RPMI8226 (cell line): ENCODE measurements at places on chromosomes 3 and 15.
A peak's percentile ranks its signal among the peaks of the same experiment; 100 is the strongest.

GRCh38 chr3:129453732-129454131, 13.7 kb downstream of the IFT122 start:
- no peak for DNase-seq

DNA sequence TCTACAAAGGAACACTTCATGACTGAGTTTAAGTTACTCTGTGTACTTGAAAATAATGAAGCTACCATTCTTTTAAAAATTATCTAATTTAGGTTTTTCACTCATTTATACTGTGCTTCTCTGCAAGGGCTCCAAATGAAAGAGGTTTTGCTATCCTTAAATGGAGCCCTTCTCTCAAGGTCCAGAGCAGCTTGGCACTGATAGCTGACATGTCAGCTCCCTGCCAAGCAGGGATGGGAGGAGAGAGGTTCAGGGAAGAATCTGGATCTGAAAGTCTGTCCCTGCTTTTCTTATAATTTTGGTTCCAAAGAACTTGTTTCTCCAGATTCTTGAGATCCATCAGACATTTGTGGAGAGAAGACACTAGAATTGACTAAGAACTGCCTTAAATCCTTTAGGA, 39.1 kb downstream of the MRPS11 start:
- no peak for DNase-seq

GRCh38 chr3:101972430-101973162, 123.3 kb downstream of the NFKBIZ start:
- no peak for DNase-seq

GRCh38 chr15:31353931-31354330, 27.3 kb downstream of the KLF13 start:
- no peak for DNase-seq

DNA sequence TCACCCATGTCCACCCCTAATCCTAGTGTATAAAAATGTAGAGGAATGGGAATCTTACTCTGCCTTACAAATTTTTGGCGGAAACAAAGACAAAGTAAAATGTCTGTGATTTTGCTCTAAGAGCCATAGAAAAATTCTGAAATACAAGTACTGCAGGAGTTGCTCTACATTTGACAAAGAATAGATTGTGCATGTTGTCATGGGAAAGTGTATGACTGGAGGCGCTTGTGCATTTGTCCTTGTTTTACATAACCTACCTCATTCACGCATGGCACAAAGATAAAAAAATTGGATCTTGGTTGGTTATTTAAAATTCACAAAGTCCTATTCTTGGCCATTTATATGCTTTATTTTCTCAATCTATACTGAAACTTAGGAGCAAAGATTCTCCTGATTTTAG, 2.0 kb upstream of the TUSC7 start:
- no peak for DNase-seq

GRCh38 chr3:73508330-73508954, 116.3 kb downstream of the PDZRN3 start:
- peak; percentile 60 for DNase-seq

DNA sequence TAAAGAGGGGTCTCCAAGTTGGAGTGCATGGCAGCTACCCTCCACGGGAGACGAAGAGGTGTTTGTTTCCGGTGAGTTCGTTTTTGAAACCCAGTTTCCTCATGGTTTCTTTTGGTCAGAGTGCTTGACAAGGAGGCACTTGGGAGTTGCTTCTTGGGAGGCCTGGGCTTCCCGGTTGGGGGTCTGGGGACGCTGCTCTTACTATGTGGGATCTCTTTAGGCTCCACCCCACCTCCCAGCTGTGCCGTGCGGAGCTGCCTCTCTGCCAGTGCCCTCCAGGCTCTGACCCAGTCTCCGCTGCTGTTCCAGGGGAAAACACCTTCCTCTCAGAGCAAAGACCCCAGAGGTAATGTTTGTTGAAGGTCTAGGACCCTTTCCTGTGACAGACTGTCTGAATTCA, 29.6 kb downstream of the KIF7 start:
- no peak for DNase-seq

DNA sequence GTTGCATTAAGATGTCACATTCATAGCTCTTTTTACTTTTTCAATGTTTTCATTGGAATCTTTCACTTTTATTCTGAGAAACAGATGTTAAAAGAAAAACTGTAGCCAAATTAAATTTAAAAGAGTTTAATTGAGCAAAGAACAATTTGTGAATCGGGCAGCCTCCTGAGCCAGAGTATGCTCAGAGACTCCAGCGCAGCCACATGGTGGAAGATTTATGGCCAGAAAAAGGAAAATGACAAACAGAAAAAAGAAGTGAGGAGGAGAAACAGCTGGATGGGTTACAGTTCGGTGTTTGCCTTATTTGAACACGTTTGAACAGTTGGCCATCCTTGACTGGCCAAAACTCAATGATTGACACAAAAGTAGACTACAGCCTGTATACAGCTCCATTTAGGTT, 33.8 kb upstream of the RAB11A start:
- DNase-seq = no peak

- no peak for DNase-seq
Observed at GRCh38 chr15:35460616-35461015, 85.3 kb downstream of the DPH6 start.

DNA sequence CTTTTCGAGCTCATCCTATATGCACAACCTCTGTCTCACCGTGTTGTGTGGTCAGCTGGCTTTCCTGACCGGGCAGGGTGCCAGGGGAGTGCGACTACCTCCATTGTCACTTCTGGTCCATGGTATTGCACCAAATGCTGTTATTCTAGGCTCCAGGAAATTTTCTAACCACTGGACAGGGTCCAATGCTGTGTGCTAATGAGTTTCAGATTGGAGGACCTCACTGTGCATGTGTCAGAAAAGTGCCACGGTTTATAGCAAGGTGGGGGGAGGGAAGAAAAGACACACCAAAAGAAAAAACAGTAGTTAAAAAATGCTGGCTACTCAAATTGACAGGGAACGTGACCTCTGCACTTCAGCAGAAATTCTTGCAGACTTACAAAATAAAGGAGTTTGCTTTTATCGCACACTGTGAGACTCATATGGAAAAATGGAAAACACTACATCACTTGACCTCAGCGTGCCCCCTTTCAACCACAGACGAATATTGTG, 480.1 kb downstream of the FOXP1 start:
- DNase-seq = peak; percentile 59

DNA sequence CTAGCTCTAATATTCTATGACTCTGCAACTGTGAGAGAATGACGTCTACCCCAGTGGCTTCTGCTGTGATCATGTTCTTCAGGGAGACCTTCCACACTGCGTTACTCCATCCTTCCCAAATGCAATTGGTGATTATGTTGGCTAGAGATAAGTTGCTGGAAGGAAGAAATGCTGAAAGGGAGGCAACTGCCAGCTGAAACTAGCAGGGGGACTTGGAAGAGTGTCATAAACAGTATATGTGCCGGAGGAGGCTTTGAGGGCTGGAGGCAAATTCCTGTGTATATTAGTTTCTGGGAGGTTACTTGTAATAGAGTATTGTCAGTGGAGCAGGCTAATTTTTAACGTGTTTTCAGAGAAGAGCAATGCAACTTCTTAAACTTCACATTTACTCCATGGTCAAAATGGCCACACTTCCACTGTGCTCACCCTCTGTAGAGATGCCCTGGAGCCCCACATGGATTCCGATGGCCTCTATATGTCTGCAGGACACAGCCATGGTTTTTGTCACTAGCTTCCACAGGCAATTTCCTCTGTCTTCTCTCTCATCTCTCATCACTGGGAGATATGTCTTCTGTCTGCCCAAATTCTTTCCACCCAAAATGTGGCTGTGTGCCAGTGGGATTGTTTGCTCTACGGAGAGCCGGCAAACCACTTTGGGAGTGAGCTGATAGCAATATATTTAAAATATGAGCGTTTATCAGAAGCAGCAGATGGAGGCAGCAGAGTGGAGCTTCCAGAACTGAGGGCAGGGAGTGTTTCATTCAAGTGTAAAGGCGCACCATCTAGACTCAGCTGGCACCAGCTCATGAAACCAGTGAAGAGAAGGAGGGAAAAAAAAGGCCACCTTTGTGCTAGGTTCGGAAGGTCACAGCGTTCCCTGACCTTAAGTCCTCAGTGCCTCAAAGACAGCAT, 13.3 kb upstream of the CD47 start:
- no peak for DNase-seq

DNA sequence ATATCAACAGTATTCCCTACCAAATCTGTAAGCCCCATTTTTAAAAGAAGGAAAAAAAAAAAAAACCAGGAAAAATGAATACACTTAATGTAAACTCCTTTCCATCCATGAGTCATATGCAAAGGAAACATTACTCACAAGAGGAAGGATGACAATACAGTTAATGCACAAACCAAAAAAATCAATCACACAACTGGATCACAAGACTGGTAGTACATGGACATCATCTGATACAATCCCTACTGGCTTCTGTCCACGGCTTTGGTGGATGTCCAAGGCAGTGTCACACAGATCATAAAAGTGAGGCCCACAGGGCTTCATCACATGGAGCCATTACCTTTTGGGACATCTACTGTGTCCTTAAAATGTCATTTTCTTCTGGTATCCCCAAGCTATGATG, 44.0 kb downstream of the SUCLG2 start:
- DNase-seq = no peak

DNA sequence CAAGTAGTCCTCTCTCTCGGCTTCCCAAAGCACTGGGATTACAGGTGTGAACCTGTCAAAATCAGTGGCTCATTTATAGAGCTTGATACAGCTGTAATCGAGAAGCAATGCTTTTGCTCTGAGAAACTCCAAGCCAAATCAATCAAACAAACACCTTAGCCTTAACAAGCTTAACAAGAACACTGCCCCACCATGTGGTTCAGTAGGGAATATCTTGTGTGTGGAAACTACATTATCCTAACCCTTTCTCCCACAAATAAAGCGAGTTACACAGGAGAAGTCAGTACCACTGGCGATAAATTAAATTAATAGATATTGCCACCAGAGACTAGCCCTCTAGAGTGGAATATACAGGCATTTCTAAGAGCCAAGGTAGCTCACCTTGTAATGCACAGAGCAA, 13.9 kb downstream of the CDAN1 start:
- DNase-seq = no peak

DNA sequence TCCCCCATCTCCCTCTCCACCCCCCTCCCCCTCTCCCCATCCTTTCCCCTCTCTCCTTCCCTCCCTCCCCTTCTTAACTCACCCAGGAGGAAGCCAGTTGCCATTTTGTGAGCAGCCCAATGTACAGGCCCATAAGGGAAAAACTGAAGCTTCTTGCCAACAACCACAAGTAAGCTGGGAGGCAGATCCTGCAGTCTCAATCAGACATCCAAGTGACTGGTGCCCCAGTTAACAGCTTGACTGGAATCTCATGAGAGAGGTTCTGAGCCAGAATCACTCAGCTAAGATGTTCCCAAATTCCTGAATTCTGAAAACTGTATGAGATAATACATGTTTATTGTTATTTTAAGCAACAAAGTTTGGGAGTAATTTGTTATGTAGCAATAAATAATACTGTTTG, 90.7 kb downstream of the C3orf70 start:
- no peak for DNase-seq

DNA sequence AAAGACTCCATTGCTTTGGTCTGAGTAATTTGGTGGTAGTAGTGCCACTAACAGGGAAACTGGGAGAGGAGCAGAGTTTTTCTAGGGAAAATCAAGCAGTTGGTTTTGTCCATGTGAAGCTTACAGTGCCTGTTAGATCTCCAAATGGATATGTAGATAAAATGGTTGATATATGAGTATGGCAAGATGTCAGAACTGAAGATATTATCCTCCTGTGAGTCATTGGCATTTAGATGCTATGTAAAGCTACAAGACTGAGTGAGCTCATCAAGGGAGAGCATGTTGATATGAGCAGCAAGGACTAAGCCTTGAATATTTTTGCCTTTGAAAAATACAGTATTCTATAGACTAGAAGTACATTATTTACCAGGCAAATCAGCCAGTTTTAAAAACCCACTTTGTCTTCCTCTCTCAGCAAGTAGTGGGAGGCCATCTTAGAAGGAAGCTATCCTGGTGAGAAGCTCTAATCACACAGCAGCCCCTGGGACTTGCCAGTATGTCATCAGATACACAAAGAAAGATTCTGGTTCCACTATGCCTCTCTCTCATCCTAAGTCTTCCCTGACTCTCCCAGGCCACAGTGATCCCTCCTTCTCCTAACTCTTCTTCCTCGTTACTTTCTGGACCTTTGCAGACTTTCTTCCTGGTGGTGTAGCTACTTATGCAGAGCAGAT, 77.4 kb upstream of the ANKRD28 start:
- DNase-seq = no peak

GRCh38 chr3:142215106-142215505, 10.3 kb downstream of the GK5 start:
- no peak for DNase-seq

GRCh38 chr3:155889952-155890351, 19.5 kb downstream of the GMPS start:
- no peak for DNase-seq

DNA sequence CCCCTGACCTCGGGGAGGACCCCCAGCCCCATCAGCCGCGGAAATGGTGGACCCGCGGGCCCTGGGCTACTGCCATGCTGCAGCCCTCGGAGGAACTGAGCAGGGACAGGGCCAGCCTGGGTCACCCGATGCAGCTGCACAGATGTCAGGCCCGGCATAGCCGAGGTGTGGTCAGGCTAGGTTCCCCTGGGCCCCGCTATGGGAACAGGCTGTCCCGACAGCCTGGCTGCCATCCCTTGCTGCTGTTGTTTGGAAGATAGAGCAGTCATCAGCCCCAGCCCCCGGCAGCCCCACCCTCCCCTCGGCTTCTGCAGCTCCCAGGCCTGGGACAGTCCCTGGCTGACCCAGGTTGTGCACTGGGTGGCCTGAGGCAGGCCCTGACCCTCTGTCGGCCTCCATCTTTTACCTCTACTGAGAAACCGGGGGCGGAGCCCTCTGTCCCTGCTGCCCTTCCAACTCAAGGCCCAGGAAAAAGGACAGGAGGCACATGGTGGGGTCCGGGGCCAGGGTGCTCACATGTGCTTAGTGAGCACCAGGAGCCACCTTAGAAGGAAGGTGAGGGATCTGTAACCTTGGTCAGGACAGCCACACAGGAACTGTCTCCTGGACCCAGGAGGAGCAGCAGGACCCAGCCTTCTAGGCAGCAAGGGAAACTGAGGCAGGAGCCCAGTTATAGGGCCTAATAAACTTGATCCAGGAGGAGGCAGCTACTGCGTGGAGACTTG, 31.5 kb upstream of the FBLN2 start:
- no peak for DNase-seq

DNA sequence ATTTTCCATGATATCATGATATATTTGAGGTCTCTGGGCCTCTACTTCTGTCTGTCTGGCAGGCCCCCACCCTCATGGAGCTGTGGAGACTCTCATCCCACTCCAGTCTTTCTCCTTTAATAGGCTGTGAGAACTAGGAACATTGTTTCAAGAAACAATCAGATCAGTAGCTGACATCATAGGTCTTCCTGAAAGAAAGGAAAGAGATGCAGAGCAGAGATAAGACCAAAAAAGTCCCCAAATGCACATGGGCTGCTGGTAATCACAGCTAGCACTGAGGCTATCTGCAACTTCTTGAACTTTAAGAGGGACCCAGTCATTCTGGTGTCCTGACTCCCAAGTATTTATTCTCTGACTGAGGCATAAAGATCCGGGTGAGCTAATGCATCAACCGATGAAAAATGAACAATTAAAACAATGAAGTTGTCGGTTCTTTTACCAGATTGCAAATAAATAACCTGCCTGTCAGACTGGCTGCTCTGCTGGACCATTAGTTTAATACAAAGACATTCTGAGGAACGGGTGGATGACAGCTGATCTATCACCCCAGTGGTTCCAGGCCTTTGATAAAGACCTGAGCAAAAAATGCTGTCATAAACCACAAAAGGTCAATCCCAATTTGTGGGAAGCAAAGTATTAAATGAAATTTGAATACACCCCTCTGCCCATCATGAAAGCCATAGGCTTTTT, 780.8 kb upstream of the GOLIM4 start:
- DNase-seq = no peak

GRCh38 chr3:105755121-105755886, 113.5 kb downstream of the CBLB start:
- no peak for DNase-seq

GRCh38 chr3:131544557-131544956, 41.8 kb upstream of the MRPL3 start:
- DNase-seq = no peak
